ENCODE measurements at places on chromosomes 5 and 9. TPM values are rescaled to one million over a fixed set of nuclear protein-coding genes. Genes with fewer than 3 reads are reported as not detected.

Gene GEMIN5
- 34.3 TPM for total RNA-seq

Gene MATR3
- total RNA-seq = 329 TPM

Gene FOXD4
- 0.77 TPM for total RNA-seq

Gene ATP10B
- 10.8 TPM for total RNA-seq

Gene SH3RF2
- total RNA-seq = 1.0 TPM

Gene SLC34A1
- 0.16 TPM for total RNA-seq

Gene NAIP
- total RNA-seq = 11.3 TPM

Gene FGD3
- 4.1 TPM for total RNA-seq

Gene TAS2R1
- total RNA-seq = not detected

Gene C9orf153
- total RNA-seq = 0.19 TPM

Gene NRARP
- 31.7 TPM for total RNA-seq

Gene TMEM174
- not detected for total RNA-seq

Gene RIMOC1
- 47.7 TPM for total RNA-seq

Gene INSL4
- not detected for total RNA-seq

Gene TMEM232
- total RNA-seq = 3.0 TPM

Gene IL31RA
- total RNA-seq = not detected

Gene FOXD4L4
- 0.16 TPM for total RNA-seq

Gene ANKRD18A
- 7.6 TPM for total RNA-seq

Gene PCDHA1
- 0.07 TPM for total RNA-seq

Gene IL13
- total RNA-seq = not detected

Gene C5orf52
- total RNA-seq = not detected

Gene SPATA31A3
- not detected for total RNA-seq

Gene CDC23
- 56.9 TPM for total RNA-seq

Gene ELL2
- 4.6 TPM for total RNA-seq

Gene DNM1
- total RNA-seq = 84.0 TPM

Gene PCDHGB6
- total RNA-seq = 53.7 TPM

Gene ACTBL2
- total RNA-seq = not detected

Gene PCYOX1L
- 22.0 TPM for total RNA-seq

Gene NR2F1-AS1
- total RNA-seq = 53.1 TPM

Gene PCDHB7
- total RNA-seq = 0.39 TPM

Gene TMOD1
- 0.77 TPM for total RNA-seq

Measured in neural crest cell (in vitro differentiated cells).